Stimulated activated CD4-positive, alpha-beta T cell treated with anti-CD3 and anti-CD28 coated beads, Interleukin-1b, Interleukin-23, amount 100 ng/mL, for 4 hours (primary cell): ENCODE measurements at places on chromosomes 16 and 17.

- peak; percentile 48 for DNase-seq
Measured at GRCh38 chr17:42337442-42337841, 49.1 kb downstream of the STAT5A start.

GRCh38 chr17:36844601-36845000 lies 92.7 kb upstream of the LHX1 start:
- DNase-seq: no peak

DNA sequence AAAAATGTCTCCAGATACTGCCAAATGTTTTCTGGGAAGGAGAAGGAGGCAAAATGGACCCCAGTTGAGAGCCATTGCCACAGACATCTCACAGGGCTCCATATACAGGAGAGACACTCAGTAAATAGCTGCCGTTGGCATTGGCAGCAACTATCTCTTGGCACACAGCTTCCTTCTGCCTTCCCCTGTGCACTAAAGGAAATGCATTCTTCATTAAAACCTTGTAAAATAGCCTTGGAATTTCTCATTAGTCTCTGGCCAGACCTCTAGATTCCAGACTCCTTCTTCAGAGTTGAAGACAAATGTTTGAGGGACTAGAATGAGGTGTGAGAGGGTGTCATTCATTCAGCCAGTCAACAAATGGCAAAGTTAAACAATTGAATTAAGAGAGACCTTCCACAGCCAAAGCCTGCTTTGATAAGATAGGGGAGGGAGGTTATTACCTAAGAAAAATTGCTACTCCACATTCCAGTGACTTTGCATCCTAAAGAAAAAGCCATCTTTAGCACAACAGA lies 223.9 kb upstream of the HS3ST3A1 start:
- DNase-seq: no peak

DNA sequence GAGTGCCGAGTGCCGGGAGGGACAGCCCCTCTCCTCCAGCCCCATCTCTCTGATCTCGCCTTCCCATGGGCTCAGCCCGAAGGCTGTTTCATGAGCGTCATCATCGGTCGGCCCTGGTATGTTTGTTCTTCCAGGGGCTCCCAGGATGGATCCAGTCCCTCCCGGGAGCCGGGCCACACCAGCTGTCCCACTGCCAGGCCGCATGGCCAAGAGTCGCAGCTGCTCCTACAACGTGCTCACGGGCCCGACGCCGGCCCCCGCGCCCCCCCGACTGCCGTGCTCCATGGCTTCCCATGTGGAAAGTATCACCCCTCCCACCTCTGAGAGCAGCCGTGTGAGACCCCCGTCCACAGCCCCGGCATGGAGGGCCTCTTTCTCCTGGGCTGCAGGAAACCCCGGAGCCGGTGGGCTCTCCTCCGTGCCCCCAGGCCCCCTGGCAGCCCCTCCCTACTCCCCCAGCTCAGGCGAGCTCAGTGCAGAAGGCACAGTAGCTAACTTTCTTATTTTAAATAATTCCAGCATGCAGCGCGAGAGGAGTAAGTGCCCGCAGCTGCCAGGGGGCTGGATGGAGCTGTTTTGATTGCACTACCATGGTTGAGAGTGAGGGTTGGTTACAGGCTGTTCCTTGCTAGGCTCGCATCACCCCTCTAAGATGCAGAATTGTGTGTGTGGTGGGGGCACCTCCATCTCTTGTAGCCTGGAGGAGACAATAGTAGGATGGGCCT lies 26.6 kb upstream of the GSE1 start:
- no peak for DNase-seq

- no peak for DNase-seq
Measured at GRCh38 chr17:30093463-30094147, 23.0 kb upstream of the NSRP1 start.

DNA sequence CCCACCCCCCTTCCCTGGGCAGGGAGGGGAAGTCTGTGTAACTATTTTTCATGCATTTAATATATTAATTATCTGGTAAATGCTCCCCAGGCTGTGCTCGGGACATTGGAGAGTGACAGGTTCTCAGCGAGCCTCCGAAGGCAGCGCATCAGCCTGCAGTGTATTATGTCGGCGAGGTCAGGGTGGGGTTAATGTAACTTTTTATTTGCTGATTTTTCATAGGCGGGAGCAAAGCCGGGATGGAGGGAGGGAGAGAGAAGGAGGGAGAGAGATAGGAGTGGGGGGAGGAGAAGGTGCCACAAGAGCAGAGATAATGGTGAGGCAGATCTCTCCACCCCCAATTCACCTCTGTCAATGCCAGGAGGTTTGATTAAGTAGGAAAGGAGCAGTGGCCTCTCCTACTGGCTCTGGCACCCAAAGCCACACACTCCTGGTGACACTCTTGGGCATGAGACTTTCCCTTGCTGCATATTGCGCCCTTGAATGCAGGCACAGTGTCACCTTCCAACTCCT lies 104.0 kb downstream of the MRM1 start:
- DNase-seq: no peak

DNA sequence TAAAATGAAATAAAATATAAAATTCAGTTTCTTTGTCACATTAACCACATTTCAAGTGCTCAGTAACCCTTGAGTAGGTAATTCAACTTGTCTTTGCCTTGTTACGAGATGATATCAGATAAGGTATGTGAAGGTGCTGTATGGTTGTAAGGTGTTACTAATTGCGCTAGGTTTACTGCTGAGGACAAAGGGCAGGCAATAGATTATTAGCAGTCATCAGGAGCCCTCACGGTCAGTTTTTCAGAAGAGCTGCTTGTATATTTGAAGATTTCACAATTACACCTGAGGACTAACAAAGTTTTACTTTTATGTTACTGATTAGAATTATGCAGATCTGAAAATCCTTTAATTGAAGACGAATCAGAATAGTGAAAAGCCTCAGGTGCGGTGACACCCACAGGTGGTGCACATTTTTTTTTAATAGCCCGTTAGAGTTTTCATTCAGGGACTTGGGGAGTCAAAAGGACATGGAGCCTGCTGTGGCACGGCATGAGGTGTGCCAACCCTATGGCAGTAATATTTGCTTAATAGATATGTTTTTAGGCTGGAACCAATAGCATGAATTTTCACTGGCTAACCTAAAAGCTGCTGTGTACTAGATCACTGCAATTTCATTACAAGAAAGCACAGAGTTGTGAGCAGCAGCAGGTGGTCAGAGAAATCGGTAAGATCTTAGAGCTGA lies 16.4 kb downstream of the NDEL1 start:
- no peak for DNase-seq

DNA sequence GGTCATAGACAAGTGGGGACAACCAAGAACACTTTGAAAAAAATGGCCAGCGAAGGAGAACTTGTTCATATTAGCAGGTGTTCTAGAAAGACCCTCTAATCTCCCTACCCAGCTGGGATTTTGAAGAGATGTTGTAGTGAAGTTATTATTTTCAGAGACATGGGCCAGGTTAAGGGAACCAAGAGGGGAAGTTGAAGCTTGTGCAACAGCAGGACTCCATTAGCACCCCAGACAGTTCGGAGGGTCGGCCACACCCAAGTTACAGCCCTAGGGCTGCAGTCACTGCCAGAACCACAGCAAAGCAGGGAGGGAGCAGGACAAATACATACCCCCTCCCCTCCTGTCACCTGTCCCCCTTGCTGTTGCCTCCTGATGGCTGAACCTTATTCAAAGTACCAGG lies 42.3 kb downstream of the WSB1 start:
- no peak for DNase-seq

DNA sequence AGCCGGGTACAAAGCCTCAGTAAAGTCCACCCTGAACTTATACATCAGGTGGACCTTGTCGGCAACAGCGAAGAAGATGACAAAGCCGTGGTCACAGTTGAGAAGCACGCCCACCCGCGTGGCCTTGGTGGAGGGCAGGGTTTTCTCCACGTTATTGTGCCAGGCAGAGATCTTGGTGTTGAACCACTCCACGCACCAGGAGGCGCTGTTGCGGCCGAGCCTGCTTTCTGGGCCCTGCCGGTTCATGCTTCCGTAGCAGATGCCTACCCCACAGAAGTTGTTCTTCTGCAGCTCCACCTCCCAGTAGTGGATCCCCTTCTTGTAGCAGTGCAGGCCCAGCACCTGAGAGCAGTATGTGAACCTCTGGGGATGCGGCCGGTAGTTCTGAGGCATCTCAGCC lies 22.1 kb downstream of the TRIM25 start:
- peak; percentile 39 for DNase-seq

GRCh38 chr17:44865931-44866330 lies 18.2 kb downstream of the HIGD1B start:
- no peak for DNase-seq

DNA sequence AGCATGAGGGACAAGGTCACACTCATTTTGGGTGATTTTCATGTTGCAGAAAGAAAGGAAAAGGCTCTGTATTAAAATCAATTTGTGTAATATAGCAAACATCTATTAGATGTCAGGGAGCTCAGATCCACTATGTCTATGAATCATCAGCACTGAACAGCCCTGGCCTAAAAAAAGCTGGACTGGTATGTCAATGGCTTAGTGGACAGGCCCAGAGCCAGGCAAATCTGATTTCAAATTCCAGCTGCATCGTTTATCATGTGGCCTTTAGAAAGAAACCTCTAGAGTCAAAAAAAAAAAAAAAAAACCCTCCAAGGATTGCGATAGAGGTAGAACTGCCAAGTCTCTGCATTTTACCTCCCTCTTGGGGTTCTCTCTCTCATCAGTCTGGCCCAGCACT lies 5.4 kb downstream of the GAS7 start:
- no peak for DNase-seq
